ENCODE measurements at places on chromosomes 12 and 14.

- peak; percentile 65 for DNase-seq
Measured at GRCh38 chr14:75303381-75303789, 24.8 kb downstream of the FOS start.

DNA sequence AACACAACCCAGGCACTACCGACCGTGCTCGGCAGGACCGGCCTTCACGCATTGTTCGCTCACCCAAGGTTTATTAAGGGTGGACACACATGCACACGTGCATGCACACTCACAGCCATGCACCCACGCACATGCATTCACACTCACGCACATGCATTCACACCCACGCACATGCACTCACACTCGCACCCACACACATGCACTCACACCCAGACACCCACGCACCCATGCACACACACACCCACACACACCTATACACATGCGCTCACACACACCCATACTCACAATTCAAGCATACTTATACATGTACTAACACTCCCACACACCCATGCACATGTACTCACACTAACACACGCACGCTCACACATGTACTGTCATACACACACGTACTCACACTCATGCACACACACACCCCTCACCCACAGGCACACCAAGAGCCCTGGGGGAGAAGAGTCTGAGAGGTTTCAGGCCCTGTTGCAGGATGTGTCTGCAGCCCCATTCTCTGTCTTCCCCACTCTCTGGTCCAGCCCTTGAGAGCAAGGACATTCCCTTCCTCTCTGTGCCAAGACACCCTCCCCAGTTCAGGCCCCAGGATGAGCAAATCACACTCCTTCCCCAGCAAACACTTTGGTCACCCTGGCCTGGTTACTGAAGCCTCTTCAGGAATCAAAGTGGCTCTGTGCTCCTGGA is 49.4 kb upstream of the BCL11B start:
- no peak for DNase-seq

DNA sequence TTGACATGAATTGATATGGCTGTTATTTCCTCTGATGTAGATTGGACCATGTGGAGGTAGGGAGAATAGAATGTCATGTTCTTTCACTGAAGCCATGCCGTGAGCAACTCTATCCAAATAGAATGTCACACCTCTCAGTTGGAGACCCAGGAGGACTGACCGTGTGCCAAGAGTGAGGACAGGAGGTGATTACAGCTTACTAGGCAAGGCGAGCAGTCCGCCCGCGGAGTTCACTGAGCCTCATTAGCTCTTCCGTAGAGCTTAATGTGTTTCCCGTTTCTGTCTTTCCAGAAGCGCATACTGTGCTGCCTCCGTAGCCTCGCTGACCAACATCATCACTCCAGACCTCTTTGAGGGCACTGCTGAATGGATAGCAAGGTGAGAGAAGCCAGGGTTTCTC is 45.6 kb downstream of the FNTB start:
- no peak for DNase-seq

DNA sequence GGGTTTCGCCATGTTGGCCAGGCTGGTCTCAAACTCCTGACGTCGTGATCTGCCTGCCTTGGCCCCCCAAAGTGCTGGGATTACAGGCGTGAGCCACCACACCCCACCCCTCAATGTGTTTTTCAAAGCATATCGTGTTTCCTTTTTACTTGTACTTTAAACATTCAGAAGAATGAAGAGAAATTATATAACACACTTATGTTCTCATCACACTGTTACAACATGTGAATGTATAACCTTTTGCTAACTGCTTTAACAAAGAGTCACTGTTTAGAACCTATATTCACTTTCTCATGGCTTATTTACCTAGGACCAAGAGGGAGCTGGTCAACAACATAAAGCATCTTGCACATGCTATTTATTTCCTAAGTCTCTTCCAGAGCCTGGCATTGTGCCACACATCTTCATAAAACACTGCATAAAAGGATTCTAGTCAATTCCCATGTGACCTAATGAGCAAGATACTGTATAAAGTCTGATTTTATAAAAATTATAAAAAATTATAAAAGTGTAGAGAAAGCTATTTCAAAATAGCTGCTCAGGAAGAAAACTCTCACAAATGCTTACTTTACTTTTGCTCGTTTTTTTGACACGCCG is 16.0 kb upstream of the ACTR6 start:
- DNase-seq, result no peak

DNA sequence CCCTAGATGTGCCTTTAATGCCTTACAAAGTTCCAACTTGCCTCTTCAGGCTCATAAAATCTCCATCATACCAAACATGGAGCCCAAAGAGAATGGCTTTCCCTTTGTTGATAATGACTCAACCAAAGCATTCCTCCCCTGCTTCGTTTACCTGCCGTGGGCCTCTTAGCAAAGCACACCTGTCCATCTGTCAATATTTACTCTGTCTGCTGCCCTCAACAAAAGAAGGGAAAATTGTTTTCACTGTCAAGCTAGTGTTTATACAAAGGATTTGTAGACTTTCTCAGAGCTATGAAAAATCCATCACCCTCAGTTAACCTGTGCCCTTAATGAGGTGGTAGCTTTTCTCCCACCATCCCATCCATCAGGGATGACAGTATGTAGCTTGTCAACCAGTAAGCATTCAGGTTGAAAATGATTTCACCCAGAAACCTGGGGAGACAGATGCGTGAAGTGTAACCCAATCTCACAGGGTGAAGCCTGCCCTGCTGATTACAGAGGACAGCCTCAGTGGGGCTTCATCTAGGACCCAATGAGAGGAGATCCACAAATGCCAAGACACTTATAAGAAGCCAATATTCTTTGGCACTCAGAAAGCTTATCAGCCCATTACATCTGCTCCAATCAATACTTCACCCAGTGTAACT is 278.1 kb downstream of the NUAK1 start:
- no peak for DNase-seq

- no peak for DNase-seq
Measured at GRCh38 chr12:52578469-52578868, 4.8 kb upstream of the KRT74 start.

GRCh38 chr12:93373961-93374656 is 3.6 kb upstream of the NUDT4 start:
- no peak for DNase-seq

DNA sequence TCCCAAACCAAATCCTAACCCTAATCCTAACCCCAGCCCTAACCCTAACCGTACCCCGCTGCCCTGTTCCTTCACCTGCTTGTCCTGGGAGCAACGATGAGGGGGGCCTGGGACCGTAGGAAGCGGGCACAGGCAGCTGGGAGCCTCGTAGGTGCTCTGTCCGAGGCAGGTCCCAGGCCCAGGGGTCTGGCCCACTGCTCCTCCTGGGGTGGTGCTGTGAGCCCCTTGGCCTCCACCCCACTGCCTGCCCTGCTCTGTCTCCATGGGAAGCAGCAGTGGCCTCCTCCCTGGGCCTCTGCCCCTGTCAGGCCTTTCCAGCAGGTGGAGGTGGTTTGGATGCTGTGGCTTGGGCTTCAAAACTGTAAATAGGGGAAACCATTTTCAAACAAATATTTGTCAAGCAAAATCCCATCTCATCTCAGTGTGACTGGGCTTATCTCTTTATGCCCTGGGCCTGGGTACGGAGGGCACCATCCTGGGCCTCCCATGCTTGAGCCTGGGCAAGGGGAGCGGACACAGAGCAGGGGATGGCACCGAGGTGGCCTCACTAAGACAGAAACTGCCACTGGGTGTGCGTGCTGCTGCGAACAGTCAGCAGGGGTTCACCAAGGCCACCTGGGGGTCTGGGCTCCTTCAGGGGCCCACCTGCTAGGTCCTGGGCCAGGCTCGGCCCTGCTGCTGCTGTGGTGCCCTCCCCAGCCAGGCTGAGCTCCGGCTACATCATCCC is 3.7 kb upstream of the BEGAIN start:
- no peak for DNase-seq

- no peak for DNase-seq
Measured at GRCh38 chr14:89564286-89564957, 147.4 kb upstream of the FOXN3 start.

- no peak for DNase-seq
Measured at GRCh38 chr12:66196806-66197205, 7.8 kb downstream of the IRAK3 start.

DNA sequence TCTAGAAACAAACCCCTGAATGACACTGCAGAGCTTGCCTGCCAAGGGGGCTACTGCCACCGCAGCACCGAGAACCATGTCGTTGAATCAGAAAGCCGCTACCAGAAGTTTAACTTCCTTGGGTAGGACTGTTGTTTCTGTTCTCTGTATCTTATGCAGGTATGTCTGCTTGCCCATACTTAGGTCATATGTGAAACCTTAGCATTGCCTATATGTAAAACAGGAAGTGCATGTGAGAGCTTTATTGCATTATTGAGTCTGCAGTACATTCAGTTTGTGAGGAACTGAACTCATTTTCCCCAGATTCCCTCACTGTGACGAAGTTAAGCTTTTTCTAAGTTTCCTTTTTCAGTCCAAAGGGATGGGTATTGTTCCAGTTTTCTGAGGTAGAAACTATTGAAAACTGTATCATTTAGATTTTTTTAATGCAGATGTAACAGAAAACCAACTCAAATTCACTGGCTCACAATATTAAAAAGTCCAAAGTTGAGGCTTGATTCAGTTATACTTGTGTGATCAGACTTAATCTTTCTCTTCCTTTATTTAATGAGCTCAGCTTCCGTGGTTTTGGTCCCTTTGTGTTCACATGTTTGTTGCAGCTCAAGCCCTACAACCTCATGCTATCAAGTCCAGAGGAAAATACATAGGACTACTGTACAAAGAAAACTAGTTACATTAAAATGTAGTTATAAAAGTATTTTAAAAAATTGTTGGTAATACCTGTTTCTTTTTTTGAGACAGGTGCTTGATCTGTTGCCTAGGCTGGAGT is 6.9 kb downstream of the FBXO34 start:
- DNase-seq, result no peak

- no peak for DNase-seq
Measured at GRCh38 chr12:90112666-90113065, 404.0 kb upstream of the ATP2B1 start.

DNA sequence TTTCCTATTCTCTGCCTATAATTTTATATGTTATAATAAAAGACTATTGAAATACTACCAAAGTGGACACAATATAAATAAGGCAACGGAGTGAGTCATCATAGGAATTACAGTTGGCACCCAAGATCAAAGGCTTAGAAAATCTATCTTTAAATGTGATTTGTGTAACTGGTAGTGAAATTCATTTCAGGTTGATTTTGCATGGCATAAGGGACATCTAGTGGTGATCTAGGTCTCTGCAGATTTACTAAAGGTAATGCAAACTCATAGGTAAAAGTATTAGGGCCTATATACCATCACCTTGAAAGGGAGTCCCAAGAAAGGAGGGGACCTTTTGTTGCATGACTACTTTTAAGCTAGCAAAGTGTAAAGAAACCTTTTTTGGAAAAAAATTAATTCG is 527.2 kb downstream of the NRXN3 start:
- no peak for DNase-seq

GRCh38 chr12:115891556-115892164 is 385.8 kb downstream of the MED13L start:
- DNase-seq, result no peak

DNA sequence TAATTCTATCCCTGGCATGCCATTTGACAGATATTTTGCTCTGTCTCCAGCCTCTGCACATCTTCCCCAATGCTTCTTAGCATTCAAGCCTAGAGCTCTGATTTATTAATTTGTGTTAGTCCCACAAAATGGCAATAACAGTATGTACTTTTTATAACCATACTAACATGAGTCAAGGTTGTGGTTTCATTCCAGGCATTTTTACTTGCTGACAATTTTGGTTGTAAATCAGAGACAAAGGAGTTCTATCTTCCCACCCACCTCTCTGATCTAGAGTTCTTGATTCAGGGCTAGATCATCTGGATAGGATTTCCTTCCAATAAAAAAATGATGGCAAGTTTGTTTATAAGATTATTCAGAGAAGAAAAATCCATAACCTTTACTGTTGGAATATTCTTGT is 18.5 kb upstream of the CISTR start:
- no peak for DNase-seq

DNA sequence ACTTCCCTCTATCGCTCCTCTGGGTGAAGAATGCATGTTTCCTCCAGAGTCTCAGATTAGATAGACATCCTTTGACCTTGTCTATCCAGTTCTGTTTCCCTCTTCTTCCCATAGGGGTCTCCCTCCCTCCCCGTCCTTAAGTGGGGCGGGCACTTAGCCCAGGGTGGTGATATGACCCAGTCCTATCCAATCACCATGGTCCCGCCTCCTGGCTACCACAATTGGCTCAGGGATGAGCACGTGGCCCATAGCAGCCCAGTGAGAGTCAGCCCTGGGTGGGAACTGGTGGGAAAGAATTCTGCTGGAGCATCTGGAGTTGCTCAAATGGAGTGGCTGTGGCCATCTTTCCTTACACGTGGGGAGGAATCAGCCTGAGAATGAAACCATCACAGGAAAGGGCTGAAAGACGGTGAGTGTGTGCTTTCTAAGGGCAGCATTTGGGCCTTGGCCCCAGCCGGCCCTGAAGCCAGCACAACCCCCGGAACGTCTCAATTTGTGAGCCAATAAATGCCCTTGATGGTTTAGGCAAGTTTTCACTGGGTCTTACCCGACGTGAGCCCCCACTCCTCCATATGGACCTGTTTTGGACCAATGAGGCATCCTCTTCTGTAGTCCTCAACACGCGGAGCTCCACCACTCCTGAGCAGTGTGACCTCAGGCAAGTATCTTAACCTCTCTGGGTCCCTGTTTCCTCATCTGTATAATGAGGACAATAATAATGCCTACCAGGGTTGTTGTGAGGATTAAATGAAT is 14.4 kb upstream of the MLXIP start:
- peak; percentile 65 for DNase-seq

- DNase-seq, result no peak
Measured at GRCh38 chr14:89723930-89724627, 230.5 kb downstream of the EFCAB11 start.

- DNase-seq, result no peak
Measured at GRCh38 chr12:106119301-106119700, 19.5 kb downstream of the NUAK1 start.

DNA sequence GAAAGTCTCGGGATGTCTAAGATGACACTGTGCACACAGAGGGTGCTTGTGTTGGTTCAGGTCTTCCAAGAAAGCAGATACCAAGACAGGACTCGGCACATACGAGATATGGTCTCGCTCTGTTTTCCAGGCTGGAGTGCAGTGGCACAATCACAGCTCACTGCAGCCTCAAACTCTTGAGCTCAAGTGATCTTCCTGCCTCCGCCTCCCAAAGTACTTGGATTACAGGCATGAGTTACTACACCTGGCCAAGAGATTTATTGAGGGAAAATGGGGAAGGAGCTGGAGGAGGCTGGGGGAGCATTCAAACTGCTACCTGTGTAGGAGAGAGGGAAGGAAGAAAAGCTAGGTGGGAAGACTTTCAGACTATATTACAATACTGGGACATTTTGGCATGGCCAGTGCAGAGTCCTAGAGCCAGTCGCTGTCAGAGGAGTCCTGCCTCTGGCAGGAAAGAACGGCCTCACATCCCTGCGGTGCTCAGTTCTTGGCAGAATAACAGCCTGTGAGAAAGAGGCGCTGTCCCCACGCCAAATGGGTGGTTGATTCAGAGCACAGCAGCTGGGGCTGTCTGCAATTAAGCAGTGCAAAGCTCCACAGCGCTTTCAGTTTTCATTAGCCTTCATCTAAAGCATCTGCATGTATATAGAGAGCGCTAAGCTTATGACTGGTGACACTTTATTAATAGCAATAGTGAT is 18.3 kb downstream of the SLC17A8 start:
- no peak for DNase-seq

Measured in neuronal stem cell (in vitro differentiated cells).